ENCODE measurements at places on chromosomes 7 and 10.

GRCh38 chr10:123297175-123297574, 143.0 kb downstream of the BUB3 start:
- DNase-seq, result no peak

DNA sequence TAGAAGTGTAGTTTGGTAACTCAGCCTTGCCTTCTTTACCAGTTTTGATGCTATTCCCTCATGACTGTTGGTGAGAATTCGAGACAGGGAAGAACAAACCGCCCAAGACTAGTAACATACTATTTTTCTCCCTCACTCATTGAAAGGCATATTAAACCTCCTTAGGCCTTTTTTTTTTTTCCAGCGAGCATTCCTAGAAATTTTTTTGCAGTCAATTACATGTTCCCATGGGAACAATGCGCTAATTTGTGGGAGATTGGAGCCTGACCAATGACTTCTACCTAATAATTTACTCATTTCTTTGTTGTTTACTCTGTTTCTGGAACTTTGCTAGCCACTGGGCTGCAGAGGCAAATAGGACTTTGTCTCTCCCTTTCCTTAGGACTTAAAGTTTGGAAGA, 6.0 kb downstream of the VPS50 start:
- no peak for DNase-seq

- no peak for DNase-seq
Measured at GRCh38 chr10:36087006-36088005, 445.2 kb upstream of the FZD8 start.

GRCh38 chr10:123042708-123043408, 34.1 kb downstream of the ACADSB start:
- DNase-seq, result no peak

- DNase-seq, result peak; percentile 81
Measured at GRCh38 chr10:73865459-73866442, 8.6 kb downstream of the CAMK2G start.

- DNase-seq, result no peak
Measured at GRCh38 chr7:28405662-28406061, 6.7 kb upstream of the CREB5 start.

GRCh38 chr10:49009199-49009979, 69.7 kb upstream of the LRRC18 start:
- no peak for DNase-seq

GRCh38 chr10:70863470-70864160, 24.8 kb downstream of the PCBD1 start:
- DNase-seq, result no peak

DNA sequence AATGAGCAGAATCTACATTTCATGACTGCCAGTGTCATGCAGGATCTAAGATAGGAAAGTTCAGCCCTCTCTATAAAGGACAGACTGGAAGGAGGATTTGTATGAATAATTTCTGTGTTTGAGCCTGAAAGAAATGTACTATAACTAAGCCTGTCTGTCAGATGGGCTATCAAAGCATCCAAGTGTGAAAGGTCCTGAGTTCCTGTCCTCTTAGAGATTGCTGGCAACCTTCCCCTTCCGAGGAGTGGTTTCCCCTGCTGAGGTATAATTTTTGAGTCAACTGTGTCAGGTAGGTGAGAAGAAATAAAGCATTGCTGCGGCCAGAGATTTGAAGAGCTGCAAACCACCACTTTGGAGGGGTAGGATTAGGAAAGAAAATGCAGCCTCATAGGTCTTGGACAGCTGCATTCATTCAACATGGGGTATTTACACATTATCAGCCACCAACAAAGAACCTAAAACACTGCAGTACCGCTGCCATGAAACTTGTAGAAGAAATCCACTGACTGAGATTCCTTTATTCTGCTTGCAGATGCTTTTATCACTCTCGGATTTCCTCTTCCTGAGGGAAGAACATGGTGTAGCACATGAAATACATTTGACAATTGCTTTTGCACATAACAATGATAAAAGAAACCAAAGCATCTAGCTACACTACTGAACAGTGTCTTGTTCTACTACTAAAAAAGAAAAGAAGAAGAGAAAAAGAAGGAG, 189.1 kb downstream of the DGKI start:
- no peak for DNase-seq

DNA sequence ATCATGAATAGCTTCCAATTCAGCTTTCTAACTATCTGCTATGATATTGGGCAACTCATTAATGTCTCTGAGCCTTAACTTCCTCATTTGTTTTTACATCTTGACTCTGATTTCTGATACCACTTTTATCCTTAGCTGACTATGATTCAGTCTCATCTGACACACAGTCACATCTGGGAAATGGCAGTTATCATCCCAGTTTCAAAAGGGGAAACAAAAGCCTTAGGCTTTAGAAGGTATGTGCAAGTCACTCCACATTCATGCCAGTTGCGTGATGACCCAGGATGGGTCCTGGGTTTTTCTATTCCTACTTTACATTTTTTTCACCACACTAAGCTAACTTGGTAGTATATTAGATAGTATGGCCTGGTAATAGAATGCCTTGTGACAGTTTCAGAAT, 12.7 kb downstream of the SCIN start:
- DNase-seq, result no peak

DNA sequence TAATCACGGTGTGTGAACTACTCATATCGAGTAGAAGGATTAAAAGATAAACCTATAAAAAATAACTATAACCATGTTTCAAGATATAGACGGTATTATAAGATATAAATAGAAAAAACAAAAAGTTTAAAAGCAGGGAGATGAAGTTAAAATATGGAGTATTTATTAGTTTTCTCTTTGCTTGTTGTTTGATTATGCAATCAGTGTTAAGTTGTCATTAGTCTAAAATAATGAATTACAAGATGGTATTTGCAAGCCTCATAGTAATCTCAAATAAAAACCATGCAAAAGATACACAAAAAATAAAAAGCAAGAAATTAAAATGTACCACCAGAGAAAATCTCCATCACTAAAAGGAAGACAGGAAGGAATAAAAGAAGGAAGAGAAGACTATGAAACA, 83.3 kb downstream of the TES start:
- DNase-seq, result no peak

- no peak for DNase-seq
Measured at GRCh38 chr10:13656337-13657100, 69.8 kb downstream of the PRPF18 start.

GRCh38 chr10:71638822-71639719, 80.5 kb downstream of the C10orf105 start:
- no peak for DNase-seq

DNA sequence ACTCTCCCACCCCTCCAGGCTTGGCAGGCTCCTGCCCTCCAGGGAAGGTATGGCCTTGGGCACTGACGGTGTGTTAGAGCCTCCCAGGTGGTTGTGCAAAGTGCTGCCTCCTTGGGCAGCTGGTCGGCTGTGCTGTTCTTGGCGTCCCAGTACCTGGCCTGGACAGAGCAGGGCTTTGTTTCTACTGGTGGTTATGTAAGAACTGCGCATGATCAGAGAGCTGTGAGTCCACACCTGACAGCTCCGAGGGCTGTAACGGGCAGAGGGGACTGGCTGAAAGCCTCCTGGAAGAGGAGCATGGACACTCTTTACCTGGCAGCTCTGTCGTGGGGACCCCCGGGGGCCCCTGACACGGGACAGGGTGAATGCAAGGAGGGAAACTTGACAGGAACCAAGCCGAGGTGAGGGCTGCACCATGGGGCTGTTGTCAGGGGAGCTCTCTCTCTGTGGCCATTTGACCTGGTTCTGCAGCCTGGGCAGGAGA, 3.1 kb upstream of the SFRP5 start:
- DNase-seq, result no peak

DNA sequence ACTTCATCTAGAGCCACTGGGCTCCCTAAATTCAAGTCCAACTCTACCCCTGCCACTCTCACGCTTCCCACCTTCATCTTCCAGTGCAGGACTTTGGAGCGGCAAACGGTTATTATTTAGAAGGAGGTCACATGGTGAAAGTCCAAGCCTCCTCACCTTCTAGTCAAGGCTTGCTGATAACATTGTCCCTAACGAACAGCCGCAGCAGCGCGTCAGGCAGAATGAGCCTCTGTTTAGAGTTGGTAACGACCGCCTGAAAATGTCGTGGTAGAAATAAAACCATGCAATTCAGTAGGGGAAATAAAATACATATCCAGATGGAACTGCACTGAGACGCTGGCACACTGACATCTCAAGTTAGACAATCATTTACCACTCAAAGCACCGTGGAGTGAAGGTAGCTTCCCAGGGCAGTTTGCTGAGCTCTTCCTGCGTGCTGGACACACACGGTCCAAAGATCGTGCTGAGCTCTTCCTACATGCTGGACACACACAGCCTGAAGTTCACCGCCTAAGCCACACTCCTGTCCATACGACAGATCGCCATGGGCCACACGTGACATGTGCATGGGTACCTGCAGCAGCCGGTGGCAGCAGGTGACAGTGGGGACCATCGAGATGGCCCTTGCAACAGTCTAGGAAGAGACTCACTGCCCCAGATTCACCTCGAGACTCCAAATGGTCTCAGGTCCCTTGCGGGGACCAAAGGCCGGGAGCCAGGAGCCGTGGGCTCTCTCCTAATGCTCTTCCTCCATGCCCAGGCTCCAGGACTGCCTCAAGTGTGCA, 323.5 kb downstream of the PTPRN2 start:
- DNase-seq, result no peak

- DNase-seq, result peak; percentile 79
Measured at GRCh38 chr10:103584216-103585010, 90.9 kb downstream of the NEURL1 start.

DNA sequence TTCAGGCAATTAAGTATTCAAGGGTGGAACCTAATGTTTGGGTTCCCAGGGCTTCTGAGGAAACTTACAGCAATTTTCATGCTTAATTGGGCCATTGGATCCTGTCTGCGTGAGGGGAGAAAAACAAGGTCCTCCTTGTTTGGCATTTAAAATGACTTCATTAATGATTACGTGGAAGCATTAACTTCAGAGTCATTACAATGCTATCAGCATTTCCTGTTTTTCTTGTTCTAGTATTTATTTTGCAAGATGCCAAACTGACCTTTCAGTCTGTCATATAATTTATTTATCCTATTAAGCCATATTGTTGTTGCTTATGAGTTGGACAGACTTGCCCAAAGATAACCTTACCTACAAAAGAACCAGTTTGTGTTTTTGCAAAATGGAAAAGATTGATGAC, 324.1 kb upstream of the LRRN3 start:
- DNase-seq, result no peak

DNA sequence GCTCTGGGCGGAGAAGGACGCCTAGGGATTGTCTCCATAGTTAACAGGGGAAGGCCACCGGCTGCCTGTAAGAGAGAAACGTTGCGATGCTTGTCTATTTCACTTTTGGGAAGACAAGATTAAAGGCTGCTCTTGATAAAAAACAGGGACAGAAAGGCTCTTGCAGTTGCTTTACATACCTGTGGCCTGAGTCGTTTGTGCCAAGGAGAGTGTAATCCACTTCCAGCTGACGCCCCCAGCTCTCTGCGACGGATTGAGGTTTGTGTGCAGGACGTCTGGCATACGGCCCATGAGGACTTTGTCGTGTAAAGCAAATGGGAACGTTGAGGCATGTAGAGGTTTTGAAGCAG, 1.1 kb downstream of the MAP3K8 start:
- no peak for DNase-seq

DNA sequence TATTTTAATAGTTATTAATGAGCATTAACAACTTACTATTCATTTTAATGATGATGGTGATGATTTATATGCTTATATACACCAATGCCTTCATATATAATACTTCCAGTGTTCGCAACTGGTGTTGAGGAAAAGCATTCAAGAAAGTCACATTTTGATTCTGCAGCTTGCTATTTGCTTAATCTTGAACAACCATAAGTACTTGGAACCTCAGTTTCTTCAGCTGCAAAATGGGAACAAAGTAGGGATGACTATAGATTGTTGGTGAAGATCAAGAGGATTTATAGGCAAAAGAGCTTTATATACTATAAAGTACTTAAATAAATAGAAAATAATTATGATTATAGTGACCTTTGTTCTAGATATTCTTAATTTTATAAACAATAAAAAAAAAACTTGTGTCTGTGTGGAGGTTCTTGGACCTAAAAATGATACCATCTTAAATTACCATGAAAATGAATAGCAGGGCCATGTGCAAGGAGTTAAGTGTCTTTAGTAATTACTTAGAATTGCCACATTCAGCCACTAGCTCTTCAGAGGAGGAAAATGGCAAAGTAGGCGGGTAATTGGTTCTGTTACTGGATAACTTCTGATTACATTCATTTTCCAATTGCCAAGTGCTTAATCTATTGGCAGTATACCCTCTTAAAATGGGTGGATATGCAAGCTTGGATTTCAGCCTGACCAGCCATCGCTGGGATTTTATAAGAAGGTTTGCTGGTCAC, 4.5 kb downstream of the ARID5B start:
- DNase-seq, result no peak

DNA sequence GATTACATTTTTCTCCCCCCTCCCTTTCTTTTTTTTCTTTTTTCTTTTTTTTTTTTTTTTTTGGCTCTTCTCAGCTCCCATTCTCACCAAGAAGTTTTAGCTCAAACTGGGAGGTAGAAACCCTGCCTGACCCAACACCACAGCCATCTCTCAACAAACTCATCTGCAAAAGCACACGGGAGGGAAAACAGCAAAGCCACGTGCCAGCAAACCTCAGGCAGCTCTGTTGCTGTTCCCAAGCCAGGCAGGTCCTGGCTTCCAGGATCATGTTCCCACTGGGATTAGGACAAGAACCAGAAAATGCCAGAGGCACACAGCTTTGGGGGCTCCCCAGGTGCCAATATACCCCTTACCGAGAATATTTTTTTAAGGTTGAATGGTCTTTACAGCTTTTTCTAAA, 56.7 kb downstream of the ITIH5 start:
- no peak for DNase-seq

DNA sequence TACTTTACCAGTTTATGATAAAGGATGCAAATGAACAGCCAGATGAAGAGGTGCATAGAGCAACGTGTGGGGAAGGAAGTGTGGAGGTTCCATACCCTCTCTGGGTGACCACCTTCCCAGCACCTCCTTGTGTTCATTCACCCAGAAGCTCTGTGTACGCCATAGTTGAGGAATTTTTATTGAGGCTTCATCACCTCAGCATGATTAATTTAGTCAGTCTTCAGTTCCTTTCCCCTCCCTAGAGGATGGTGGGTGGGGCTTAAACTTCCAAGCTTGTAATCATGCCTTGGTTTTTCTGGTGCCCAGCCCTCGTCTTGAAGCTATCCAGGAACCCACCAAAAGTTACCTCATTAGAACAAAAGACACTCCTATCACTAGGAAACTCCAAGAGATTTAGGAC, 162.7 kb downstream of the PLCE1 start:
- no peak for DNase-seq

DNA sequence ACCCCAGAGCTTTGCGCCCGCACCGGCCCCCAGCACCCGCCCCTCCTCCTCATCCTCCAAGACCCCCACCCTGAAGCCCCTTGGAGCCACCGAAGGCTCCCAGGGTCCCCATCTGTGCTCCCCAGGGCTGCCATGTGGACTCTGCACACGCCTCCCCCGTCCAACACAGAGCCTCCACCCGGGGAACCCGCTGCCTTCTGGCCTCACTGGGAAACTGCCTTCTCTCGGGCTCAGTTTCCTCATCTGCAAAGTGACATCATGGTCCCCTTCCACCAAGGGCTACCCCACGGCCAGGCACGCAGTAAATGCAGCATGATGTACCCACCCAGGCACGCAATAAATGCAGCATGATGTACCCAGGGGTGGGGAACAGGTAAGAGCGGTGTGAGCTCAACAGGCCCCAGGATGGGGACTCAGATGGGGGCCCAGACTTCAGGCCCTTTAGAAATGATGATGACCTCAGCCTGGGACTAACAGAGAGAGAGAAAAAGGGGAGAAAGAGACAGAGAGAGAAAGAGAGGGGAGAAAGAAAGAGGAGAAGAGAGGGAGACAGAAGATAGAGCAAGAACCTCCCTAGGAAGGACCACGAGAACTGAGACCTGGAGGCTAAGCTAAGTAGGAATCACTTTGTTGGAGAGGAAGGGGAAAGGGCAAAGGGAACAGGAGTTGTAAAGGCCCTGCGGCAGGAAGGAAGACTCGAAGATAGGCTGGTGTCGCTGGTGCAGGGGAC, 2.5 kb upstream of the MICALL2 start:
- no peak for DNase-seq
